Nephron progenitor cell (in vitro differentiated cells): ENCODE measurements at places on chromosomes 3 and 15.

DNA sequence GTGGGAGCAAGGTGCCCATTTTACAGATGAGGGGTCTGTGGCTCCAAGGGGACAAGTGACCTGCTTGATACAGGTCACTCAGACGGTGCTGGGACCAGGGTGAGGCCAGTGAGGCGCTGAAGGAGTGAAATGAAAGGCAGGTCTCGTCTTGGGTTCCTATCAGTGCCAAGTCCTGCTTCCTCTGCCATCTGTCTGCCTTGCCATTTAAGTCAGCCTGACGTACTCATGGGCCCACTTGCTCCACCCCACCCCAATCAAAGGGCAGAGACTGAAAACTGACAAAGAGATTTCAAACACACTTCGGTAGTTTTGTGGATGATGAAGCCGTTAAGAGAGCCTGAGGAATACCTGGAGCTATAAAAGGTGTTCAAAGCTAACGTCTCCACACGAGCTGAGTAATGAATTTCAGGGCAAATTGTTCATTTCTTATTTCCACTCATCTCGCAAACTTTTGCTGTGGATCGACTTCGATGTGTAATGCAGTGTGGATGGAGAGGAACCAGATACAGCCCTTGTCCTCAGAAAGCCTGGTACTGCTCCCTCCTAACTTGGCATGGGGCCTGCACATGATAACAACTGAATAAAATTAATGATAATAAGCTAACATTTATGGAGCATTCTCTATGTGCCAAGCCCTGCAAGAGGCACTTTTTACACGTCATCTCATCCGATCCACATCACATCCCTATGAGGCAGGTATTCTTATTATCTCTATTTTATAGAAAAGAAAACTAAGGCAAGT lies 36.6 kb downstream of the ATP2B2 start:
- peaks cover 66% of the 10 kb centered on the region for H3K4me1 ChIP-seq
- H3K4me3 ChIP-seq = peak overlapping the region; percentile 16
- no peaks in the 10 kb centered on the region for H3K36me3 ChIP-seq
- H3K27me3 ChIP-seq = peaks cover 6% of the 10 kb centered on the region
- no peak for DNase-seq

DNA sequence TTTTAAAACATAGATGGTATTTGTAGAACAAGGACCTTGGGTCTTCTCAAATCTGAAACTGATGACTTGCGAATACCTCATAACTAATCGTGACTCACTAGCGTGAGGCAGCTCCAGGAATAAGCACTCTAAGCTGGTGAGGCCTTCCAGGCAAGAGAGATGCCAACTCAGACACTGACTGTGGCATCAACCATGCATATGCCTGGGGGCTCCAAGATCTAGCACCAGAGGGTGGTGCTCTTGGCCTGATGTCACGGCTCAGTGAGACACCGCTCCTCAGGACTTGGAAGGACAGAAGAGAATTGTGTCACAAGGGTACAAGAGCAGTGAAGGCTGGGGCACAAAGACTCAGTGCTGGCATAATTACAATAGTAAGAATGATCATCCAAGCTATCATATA lies 125.0 kb upstream of the TRIM42 start:
- no peak for DNase-seq
- peaks cover 11% of the 10 kb centered on the region for H3K27me3 ChIP-seq
- H3K4me1 ChIP-seq = no peaks in the 10 kb centered on the region
- H3K27ac ChIP-seq = no peak overlapping the region
- no peak overlapping the region for H3K4me3 ChIP-seq

DNA sequence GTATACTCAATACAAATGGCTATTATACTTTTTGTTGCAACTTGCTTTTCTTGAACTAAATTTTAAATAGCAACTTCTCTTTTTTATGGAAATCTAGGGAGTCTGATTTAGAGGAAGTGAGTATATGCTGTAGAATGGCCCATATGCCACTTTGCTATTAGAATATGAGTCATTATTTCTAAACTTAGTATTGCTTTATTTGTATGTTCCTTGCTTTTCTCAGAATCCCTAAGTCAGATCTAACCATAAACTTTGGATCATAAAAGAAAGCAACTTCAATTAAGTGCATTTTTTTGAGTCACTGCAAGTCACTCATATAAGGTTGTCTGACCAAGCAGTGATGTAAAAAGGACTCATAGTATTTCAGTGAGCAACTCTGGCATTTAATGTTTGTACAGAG lies 17.5 kb upstream of the SPTSSB start:
- H3K4me3 ChIP-seq = no peak overlapping the region

- no peaks in the 10 kb centered on the region for H3K36me3 ChIP-seq
- H3K4me1 ChIP-seq = peaks cover 10% of the 10 kb centered on the region
- H3K27me3 ChIP-seq = peaks cover 5% of the 10 kb centered on the region
- no peak overlapping the region for H3K27ac ChIP-seq
- H3K4me3 ChIP-seq = no peak overlapping the region
Observed at GRCh38 chr3:36669764-36670163, 94.6 kb downstream of the DCLK3 start.

DNA sequence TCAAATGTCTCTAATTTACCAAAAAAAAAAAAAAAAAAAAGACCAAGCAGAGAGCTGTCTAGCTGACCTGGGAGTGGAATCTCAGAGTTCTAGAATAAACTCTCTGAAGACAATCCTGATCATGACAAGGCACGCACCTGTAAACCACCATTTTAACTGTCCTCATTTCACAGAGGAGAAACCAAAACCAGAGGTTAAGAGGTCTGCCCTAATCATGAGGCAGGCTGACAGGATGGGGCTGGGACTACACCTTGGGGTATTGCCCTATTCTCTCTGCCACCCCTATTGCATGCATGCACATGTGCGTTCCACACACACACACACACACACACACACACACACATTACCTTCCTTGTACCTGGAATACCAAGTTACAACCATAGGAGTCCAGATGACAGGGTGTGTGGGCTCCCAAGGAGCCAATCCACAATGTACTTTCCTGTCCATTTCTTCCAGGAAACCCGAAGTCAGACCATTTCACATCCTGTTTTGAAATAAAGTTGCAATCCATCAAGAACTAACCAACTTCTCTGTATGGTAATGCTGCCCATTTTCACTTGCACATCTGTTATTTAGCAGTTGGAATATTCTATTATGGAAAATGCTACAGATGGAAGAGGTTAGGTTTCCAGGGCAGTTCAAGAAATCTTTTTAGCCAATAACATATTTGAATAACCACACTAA lies 34.6 kb downstream of the HSPBAP1 start:
- no peaks in the 10 kb centered on the region for H3K27me3 ChIP-seq
- no peak for DNase-seq
- peaks cover 10% of the 10 kb centered on the region for H3K36me3 ChIP-seq
- H3K4me3 ChIP-seq = no peak overlapping the region

- peaks cover 29% of the 10 kb centered on the region for H3K4me1 ChIP-seq
- no peaks in the 10 kb centered on the region for H3K36me3 ChIP-seq
- no peak overlapping the region for H3K27ac ChIP-seq
- peaks cover 6% of the 10 kb centered on the region for H3K27me3 ChIP-seq
Observed at GRCh38 chr3:22729981-22730380, 473.1 kb upstream of the UBE2E2 start.

GRCh38 chr15:23762026-23762425 lies 74.9 kb upstream of the NDN start:
- H3K27ac ChIP-seq = peak overlapping the region; percentile 71
- H3K27me3 ChIP-seq = peaks cover 4% of the 10 kb centered on the region
- H3K36me3 ChIP-seq = peaks cover 13% of the 10 kb centered on the region
- H3K4me1 ChIP-seq = peaks cover 21% of the 10 kb centered on the region
- DNase-seq = no peak

DNA sequence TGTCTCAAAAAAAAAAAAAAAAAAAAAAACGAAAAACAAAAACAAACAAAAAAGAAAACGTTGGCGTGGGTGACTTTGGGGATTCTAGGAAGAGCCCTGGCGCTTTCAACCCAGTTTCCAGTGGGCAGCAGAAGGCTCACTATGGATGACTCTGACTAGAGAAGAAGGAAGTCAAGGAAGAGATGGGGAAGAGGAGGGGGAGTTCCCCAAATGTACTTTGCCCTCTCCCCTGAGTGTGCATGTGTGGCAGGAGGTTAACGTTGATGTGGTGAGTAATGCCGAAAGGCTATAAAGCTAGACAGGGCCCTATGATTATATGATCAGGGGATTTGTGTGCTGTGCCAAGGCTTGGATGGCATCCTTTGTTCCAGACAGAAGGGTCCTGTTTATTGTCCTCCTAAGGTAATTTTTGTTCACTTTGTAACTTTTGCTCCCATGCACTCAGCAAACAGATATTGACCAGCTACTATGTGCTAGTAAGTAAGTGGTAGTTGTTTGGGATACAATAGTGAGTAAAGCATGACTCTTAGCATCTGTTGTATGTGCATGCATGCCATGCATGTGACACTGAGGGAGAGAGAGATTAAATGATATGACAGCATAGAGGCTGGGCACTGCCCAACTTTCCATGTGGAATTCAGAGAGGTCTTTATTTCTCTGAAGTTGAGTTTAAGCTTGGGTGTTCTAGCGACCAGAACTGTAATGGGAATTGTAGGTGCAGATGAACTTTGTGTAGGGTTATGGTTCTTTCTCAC lies 750 bp upstream of the HHLA2 start:
- H3K36me3 ChIP-seq = no peaks in the 10 kb centered on the region
- H3K4me1 ChIP-seq = peaks cover 7% of the 10 kb centered on the region
- no peak for DNase-seq
- H3K4me3 ChIP-seq = no peak overlapping the region
- no peak overlapping the region for H3K27ac ChIP-seq
- no peaks in the 10 kb centered on the region for H3K27me3 ChIP-seq

GRCh38 chr3:159824333-159824732 lies 164.3 kb upstream of the IL12A start:
- no peak overlapping the region for H3K4me3 ChIP-seq
- peaks cover 3% of the 10 kb centered on the region for H3K27me3 ChIP-seq
- H3K36me3 ChIP-seq = no peaks in the 10 kb centered on the region
- no peak overlapping the region for H3K27ac ChIP-seq
- DNase-seq = no peak

DNA sequence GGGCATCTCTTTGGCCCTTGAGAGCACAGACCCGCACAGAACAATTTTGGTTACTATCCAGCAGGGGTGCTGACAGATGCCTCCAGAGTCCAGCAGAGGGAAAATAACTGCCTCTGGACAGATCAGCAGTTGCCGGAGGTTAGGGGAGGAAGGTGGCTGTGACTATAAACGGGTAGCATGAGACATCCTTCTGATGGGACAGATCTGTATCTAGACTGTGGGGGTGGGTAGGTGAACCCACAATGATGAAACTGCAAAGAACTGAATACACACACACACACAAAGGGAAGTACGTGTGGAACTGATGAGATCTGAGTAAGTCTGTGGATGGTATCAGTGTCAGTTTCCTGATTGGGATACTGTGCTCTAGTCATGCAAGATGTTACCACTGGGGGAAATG lies 21.2 kb downstream of the ADAMTS7 start:
- H3K27me3 ChIP-seq = peaks cover 2% of the 10 kb centered on the region
- DNase-seq = no peak
- peaks cover 7% of the 10 kb centered on the region for H3K4me1 ChIP-seq
- H3K4me3 ChIP-seq = no peak overlapping the region

DNA sequence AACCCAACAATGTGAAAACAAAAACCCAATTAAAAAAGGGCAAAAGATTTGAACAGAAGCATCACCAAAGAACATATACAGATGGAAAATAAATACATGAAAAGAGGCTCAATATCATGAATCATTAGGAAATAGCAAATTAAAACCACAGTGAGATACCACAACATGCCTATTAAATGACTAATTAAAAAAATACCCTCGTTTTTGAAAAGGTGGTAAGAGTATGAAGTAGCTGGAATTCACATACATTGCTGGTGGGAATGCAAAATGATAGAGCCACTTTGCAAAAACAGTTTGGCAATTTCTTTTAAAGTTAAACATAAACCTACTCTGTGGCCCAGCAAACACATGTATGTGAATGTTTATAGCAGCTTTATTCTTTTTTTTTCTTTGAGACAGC lies 75.8 kb downstream of the B3GNT5 start:
- no peak for DNase-seq
- H3K4me1 ChIP-seq = no peaks in the 10 kb centered on the region
- H3K27ac ChIP-seq = no peak overlapping the region
- no peak overlapping the region for H3K4me3 ChIP-seq

GRCh38 chr15:46941241-46941640 lies 776.1 kb upstream of the SEMA6D start:
- H3K4me1 ChIP-seq = peaks cover 12% of the 10 kb centered on the region
- H3K27me3 ChIP-seq = no peaks in the 10 kb centered on the region
- no peak overlapping the region for H3K4me3 ChIP-seq
- H3K36me3 ChIP-seq = no peaks in the 10 kb centered on the region
- no peak for DNase-seq

GRCh38 chr15:98727115-98728040 lies 79.0 kb downstream of the IGF1R start:
- H3K36me3 ChIP-seq = peaks cover 12% of the 10 kb centered on the region
- H3K27me3 ChIP-seq = no peaks in the 10 kb centered on the region
- H3K4me1 ChIP-seq = peaks cover 57% of the 10 kb centered on the region
- H3K27ac ChIP-seq = peak overlapping the region; percentile 86

- H3K36me3 ChIP-seq = no peaks in the 10 kb centered on the region
- H3K27ac ChIP-seq = no peak overlapping the region
- H3K4me1 ChIP-seq = peaks cover 34% of the 10 kb centered on the region
- no peak for DNase-seq
- H3K4me3 ChIP-seq = no peak overlapping the region
- H3K27me3 ChIP-seq = peaks cover 3% of the 10 kb centered on the region
Observed at GRCh38 chr3:126852511-126852910, 130.4 kb upstream of the PLXNA1 start.

- H3K4me1 ChIP-seq = peaks cover 44% of the 10 kb centered on the region
- H3K4me3 ChIP-seq = peak overlapping the region; percentile 71
Observed at GRCh38 chr3:36942638-36943248, 2.1 kb downstream of the TRANK1 start.

DNA sequence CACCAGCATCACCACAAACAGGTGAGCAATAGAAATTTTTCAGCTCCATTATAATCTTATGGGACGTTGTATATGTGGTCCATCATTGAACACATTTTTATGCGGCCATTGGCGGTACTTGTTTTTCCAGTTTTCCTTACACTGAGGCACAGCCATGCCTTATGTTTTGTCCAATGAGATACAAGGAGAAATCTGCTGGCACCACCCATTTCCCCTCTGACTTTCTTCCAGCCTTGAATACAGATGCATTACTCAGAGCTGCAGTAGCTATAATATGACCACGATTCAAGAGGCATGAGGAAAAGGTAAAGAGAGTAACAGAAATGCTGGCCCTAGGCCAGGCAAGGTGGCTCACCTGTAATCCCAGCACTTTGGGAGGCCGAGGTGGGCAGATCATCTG lies 9.0 kb upstream of the PIK3R4 start:
- H3K27me3 ChIP-seq = peaks cover 4% of the 10 kb centered on the region
- H3K36me3 ChIP-seq = no peaks in the 10 kb centered on the region
- no peak for DNase-seq
- H3K4me3 ChIP-seq = no peak overlapping the region
- no peak overlapping the region for H3K27ac ChIP-seq

DNA sequence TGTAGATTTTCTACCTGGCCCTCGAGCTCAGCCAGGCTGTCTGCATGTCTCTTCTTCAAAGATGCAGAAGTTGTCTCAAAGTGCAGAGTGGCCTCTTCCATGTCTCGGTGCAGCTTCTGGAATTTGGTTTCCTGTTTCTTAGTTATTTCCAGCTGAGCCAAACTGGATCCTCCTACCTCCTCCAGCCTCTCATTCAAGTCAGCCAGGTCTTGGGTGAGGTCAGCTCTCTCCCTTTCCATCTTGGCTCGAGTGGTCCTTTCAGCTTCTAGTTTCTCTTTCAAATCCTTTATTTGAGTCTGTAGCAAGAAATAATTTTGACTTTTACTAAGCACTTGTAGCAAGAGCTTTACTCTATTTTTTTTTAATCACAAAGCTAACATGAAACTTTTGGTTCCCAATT lies 81.8 kb downstream of the MYH15 start:
- peaks cover 8% of the 10 kb centered on the region for H3K4me1 ChIP-seq
- H3K36me3 ChIP-seq = peaks cover 13% of the 10 kb centered on the region
- DNase-seq = no peak
- no peaks in the 10 kb centered on the region for H3K27me3 ChIP-seq
- no peak overlapping the region for H3K4me3 ChIP-seq
- H3K27ac ChIP-seq = peak overlapping the region; percentile 81
